ENCODE measurements at places on chromosomes 7 and 10.

GRCh38 chr7:12401538-12402364 lies 1.9 kb downstream of the VWDE start:
- DNase-seq: no peak

- DNase-seq: no peak
Observed at GRCh38 chr10:78215645-78216044, 182.0 kb downstream of the RPS24 start.

- no peak for DNase-seq
Observed at GRCh38 chr10:49271346-49271745, 27.6 kb upstream of the C10orf71 start.

DNA sequence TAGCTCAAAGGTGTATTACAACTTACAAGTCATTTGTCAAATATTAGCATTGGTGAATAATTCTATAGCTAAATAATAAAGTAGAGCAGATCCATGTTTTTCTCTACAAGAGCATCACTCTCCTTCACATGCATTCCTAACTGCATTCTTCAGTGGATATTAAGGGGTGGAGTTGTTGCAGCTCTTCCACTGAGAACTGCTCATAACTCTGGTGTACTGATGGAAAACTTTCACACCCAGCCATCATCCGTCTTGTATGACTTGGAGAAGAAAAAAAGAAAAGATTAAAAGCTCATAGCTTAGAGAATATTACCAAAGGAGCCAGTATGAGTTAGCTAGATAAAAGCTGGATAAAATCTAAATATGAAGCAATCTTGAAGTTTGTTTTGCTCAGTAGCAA lies 10.2 kb upstream of the FAM13C start:
- no peak for DNase-seq

GRCh38 chr7:2517678-2518507 lies 1.7 kb upstream of the LFNG start:
- DNase-seq: no peak

- no peak for DNase-seq
Observed at GRCh38 chr7:70614237-70615045, 517.5 kb upstream of the GALNT17 start.

GRCh38 chr10:14489522-14490177 lies 158.9 kb upstream of the FRMD4A start:
- DNase-seq: no peak

DNA sequence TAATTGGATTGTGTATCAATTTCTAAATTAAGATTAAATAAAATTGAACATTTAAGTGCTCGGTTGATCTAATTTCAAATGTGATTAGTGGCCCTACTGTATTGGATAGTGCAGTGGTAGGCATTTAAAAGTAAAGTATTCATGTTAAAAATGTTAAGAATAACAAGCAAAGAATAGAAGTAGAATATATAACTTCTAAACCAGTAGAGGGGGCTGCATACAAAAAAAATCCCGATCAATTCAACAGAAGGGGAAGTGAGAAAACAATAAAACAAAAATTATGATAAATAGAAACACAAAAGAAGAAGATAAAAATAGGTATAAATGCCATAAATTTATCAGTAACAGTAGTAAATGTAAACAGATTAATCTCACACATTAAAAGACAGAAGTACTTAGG lies 24.9 kb upstream of the WDFY4 start:
- no peak for DNase-seq

DNA sequence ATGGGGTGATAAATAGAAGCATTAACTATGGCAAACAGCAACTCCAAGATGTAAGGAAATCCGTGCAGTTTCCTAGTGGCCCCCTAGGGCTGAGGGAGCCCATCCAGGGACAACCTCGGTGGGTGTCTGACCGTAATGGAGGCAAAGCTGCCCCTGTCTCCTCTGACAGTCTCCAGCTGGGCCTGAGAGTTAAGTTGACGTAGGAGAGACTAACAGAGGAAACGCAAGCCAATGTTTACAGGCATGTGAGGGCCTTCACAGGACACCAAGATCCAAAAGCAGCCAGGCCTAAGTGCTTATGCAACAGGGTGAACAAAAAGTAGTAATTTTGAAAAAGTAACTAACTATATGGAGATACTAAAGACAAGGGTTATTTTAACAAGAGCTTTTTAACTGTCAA lies 330.0 kb upstream of the C7orf33 start:
- DNase-seq: no peak

DNA sequence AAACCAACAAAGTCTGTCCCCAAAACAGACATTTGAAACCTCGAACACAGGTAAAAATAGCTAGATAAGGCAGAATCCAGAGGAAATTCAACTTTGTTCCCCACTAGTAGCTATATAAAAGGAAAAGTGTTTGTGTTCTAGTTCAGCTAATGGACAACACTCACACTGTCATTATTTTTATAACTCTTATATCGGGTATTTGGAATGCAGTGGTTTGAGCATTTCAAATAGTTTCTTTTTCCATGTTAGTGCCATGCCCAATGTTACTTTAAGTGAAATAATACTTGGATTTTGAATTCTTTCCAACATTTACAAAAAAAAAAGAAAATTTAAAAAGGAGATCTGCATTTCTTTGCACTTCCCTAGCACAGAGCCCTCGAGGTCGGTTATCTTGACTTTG lies 213.6 kb downstream of the DOCK4 start:
- no peak for DNase-seq

- no peak for DNase-seq
Observed at GRCh38 chr7:3575753-3576531, 274.9 kb downstream of the SDK1 start.

DNA sequence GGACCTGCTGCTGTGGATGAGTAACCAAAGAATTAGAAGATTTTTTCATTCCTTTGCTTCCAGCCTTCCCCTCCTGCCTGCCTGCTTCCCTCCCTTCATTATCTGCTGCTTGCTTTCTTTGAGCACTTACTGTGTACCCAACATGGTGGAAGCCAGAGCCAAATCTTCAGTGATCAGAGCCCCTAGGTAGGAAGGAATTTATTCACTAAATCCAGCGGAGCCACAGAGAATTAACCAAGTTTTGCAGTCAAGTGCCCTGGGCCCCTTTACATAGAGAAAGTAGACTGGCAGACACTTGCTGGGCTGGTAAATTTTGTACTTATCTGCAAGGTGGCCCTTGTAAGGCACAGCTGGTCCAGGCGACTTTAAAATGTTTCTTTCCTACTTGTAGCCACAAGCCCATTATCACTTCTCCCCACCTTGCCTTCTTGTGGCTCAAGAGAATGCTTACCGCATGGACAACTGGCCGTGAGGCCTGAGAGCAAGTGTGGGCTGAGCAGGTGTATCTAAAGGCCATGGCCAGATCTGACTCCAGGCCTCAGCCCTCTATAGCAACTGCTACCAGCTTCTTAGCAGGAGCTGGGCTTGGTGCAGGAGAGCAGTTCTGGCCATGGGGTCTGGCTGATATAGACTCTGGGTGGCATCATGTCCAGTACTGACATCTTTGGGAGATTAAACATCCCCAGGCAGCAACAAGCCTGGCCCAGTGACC lies 11.1 kb downstream of the UNC5B start:
- DNase-seq: no peak

DNA sequence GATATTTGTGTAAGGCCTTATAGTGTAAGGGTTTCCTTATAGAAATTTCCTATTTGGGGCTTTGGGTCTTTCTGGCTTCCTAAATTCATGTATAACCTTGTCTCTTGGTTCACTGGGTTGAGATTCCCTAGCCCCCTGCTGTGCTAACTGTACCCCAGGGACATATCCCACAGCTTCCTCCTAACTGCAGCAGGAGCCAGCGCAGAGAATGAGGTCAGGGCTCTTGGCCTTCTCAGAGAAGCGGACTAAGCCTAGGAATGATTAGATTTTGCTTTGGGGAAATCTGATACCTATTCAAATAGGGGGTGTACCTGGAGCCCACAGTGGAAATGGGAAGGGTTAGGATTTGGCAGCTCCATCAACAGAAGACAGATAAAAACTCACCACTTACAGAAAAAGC lies 138.1 kb upstream of the EFCAB10 start:
- no peak for DNase-seq

DNA sequence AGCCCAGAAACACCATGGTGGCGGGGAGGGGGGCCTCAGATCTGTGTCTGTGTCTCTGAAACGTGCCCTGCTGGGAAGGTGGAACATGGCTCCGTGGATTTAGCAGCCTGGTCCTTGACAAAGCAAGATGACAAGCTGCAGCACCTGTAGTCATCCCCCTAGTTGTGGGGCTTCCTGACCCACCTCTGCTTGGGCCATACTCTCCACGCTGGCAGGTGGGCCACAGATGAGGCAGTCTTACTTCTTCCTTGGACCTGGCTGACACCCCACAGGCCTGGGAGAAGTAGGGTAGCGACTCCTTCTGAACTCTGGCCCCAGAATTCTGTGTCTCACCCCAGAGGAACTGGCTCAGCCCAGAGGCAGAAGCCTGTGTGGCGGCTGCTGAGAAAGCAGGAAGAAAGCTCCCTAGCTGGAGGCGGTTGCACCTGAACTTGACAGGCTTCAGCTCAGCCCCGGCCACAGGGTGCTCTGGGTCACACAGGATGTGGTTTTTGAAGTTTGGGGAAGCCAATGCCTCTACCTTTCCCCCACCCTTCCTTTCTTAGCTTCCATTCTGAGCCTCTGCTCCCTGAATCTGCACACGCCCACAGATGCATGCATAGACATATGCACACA lies 113.9 kb downstream of the ABLIM1 start:
- DNase-seq: peak; percentile 65

- DNase-seq: no peak
Observed at GRCh38 chr10:130998046-130998435, 313.5 kb downstream of the TCERG1L start.

- no peak for DNase-seq
Observed at GRCh38 chr10:61669161-61669725, 6.5 kb downstream of the CABCOCO1 start.

DNA sequence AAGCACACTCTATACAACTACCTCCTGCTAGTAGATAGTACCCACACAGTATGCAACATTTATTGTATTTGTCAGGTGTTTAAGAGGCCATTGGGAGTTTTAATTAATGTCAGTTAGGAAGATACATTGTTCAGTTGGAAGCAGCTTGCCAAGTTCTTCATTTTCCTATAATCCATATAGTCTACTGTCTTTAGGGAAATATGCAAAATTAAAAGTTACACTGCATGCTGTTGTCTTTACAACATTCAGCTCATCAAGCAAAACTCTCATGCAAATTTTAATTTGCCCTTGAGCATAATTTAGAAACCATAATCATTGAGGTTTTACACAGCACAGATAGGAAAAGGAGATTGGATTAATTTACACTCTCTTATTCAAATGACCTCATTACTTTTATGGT lies 17.4 kb downstream of the FOXP2 start:
- DNase-seq: no peak

DNA sequence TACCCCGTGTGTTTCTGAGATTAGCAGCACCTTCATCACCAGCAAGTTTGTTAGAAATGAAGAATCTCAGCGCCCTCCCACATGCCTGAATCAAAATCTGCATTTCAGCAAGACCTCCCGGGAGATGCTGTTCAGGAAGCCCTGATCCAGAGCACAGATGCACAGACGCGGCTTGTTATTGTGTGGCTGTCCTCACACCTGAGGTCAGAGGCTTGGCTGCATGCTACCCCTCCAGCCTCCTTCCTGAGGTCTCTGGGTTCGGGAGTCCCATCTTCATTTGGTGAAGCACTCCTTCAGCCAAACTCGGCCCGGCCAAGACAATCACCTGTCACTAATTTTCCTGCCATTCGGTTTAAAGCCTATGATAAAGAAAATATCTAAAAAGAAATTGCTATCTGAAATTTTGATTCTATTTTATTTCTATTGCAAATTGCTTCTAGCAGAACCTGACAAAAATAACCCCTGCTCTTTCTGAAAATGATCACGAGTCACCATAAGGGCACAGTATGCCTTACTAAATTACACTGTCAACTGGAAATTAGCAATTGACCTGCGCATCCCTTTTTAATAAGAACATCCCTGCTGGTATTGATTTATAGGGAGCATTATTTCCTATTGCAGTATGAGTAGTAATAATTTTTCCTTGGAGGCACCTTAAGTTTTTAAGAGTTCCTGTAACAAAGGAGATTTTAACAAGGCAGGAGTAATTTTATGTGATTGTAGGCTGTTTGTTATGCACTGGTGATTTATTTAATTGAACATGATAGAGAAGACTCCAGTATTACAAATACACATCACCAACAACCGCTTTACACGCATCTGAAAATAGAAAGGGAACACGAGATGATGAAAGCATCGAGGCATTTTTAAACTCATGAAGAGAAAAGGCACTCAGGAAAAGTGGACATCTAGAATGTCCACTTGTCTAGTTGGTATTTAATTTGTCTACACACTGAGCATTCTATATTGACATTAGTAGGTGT lies 49.5 kb downstream of the VSTM2A start:
- no peak for DNase-seq

DNA sequence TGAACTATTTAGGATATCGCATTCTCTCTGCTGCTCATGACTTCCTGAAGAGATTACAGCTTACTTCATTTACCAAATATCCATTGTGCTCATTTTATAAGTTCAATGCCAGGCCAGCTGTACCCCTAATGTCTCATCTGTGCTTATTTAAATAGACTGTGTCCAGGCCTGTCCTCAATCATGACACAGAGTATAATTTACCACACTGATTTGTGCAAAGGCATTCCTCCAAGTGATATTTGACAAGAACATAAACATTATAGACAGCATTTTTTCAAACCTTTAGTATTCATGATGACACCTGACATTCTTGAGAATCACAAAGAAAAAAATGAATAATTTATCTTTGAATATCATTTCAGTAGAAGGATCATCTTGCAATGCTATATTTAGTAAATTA lies 260.1 kb upstream of the SEMA3D start:
- no peak for DNase-seq

DNA sequence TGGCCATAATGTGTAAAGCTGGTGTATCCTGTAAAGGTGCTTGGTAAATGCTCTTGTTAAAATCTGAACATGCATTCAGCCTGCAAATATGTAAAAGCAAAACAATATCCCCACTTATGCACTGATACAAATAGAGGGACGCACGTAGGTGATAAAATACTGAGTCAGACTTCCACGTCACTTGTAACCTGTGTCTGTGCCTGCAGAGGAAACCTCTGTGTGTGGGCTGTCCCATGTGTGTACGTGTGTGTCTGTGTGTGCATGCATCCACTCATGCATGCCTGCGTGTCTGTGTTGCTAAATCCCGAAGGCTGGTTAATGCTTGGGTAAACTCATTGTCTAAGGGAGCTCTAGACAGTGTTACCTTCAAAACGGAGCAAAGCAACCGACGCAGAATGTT lies 68.9 kb downstream of the KLF6 start:
- DNase-seq: no peak

GRCh38 chr7:3080106-3080505 lies 36.4 kb upstream of the CARD11 start:
- DNase-seq: no peak

DNA sequence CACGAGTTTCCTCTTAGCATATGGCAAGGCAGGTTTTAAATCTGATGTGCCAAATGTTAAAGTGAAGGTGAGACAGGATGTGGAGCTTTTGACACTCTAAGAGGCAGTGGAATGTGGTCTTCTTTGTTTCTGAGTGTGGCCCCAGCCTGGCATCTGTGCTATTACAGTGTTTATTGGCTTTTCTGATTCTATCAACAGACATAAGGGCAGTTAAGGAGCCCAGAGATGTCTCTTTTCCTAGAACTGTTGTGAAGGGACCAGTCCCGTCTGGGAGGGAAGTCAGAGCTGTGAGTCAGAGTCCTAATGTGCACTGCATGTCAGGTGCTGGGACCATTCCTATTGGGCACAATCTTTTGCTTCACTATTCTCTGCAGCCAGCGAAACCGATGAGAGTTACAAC lies 32.5 kb downstream of the TRUB1 start:
- no peak for DNase-seq

- no peak for DNase-seq
Observed at GRCh38 chr10:13716081-13717071, 129.6 kb downstream of the PRPF18 start.

- DNase-seq: peak; percentile 7
Observed at GRCh38 chr10:67306588-67307205, 380.9 kb downstream of the LRRTM3 start.

All from GM19239 (cell line).